ENCODE measurements at places on chromosomes 2 and 18.

- H3K36me3 ChIP-seq: no peaks in the 10 kb centered on the region
- H3K27ac ChIP-seq: no peak overlapping the region
- peaks cover 26% of the 10 kb centered on the region for H3K4me1 ChIP-seq
- no peaks in the 10 kb centered on the region for H3K27me3 ChIP-seq
Measured at GRCh38 chr2:32375228-32375892, 18.5 kb downstream of the BIRC6 start.

DNA sequence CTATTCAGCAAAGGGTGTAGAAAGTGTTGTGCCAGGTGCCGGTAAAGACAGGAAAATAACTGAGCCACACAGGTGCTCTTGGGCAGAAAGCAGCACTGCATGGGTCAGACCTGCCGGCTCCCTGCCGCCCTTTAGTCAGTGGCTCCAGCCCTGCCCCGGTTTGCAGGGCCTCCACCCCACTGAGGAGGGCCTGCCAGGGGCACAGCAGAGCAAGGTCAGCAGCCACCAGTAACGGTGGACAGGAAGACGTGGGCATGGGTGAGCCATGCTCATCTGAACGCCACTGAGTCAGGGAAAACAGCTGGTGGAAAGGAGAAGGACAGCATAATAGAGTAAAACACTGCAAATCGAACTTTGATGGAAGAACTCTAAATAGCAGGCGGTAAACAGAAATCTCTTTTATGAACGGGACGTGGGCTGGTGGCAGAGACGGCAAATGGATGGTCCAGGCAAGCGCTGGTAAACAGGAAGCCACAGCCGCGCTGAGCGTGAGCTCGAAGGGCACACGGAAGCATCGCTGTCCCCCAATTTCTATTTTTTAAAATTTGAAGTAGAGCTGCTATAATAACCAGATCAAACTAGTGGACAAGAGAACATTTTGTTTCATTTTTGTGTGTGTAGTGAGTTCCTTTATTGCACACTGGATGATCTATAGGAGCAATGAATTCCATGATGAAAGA is 141.8 kb upstream of the ALKAL2 start:
- H3K4me1 ChIP-seq: no peaks in the 10 kb centered on the region
- H3K4me3 ChIP-seq: no peak overlapping the region
- H3K27ac ChIP-seq: peak overlapping the region; percentile 11
- peaks cover 4% of the 10 kb centered on the region for H3K27me3 ChIP-seq

- no peaks in the 10 kb centered on the region for H3K27me3 ChIP-seq
- no peak overlapping the region for H3K4me3 ChIP-seq
- DNase-seq: no peak
Measured at GRCh38 chr2:229956491-229956890, 34.2 kb downstream of the FBXO36 start.

- H3K4me3 ChIP-seq: peak overlapping the region; percentile 55
- H3K27me3 ChIP-seq: peaks cover 7% of the 10 kb centered on the region
- no peak for DNase-seq
- peak overlapping the region; percentile 56 for H3K27ac ChIP-seq
Measured at GRCh38 chr2:133266041-133266925, 302.0 kb downstream of the NCKAP5 start.

DNA sequence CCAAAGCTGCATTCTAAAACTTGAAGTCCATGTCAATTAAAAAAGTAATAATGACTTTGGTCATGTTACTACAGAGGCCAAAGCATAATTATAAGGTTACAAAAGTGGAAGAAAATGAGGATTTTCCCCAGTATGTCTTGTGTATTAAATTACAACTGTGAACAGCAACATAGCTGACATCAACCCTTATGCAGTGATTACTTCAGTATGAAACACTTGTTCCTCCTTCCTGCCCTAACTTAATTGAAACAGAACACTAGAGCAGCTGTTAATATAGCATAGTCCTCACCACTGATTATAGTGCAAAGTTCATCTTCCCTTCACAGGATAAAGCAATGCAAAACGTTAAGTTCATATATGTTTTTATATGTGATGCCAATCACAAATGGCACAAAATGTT is 29.9 kb downstream of the EPB41L3 start:
- no peak for DNase-seq
- H3K27ac ChIP-seq: no peak overlapping the region
- peaks cover 20% of the 10 kb centered on the region for H3K4me1 ChIP-seq
- no peak overlapping the region for H3K4me3 ChIP-seq
- no peaks in the 10 kb centered on the region for H3K36me3 ChIP-seq

- no peak overlapping the region for H3K27ac ChIP-seq
- H3K4me3 ChIP-seq: no peak overlapping the region
- no peaks in the 10 kb centered on the region for H3K4me1 ChIP-seq
- DNase-seq: no peak
Measured at GRCh38 chr2:147595200-147595599, 249.6 kb upstream of the ACVR2A start.

GRCh38 chr2:119338826-119339561 is 27.6 kb downstream of the C2orf76 start:
- H3K4me1 ChIP-seq: peaks cover 5% of the 10 kb centered on the region
- H3K27me3 ChIP-seq: no peaks in the 10 kb centered on the region
- no peaks in the 10 kb centered on the region for H3K36me3 ChIP-seq
- H3K4me3 ChIP-seq: no peak overlapping the region
- no peak overlapping the region for H3K27ac ChIP-seq

DNA sequence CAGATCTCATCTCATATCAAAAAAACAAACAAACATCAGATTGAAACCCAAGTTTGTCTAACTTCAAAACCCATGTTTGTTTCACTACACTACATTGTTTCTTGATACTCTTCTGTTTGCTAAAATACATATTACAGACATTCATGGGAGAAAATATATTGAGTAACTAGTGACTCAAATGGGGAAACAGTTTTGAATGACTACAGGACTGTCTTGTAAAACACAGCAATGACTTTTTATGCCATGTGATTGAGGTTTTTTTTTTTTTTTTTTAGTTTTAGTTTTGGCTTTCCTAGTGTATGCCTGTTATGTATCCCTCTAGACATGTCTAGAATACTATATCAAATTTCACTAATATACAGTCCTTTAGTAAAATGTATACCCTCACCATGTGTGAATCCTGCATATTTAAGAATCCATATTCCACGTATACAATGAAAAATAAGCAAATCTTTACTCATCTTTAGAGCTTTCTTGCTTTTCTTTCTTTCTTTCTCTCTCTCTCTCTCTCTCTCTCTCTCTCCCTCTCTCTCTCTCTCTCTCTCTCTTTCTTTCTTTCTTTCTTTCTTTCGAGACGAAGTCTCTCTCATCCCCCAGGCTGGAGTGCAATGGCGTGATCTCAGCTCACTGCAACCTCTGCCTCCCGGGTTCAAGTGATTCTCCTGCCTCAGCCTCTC is 46.6 kb upstream of the SERTAD2 start:
- peaks cover 5% of the 10 kb centered on the region for H3K4me1 ChIP-seq
- H3K27ac ChIP-seq: no peak overlapping the region
- H3K4me3 ChIP-seq: no peak overlapping the region
- H3K36me3 ChIP-seq: no peaks in the 10 kb centered on the region

- H3K36me3 ChIP-seq: no peaks in the 10 kb centered on the region
- no peaks in the 10 kb centered on the region for H3K27me3 ChIP-seq
- no peak overlapping the region for H3K4me3 ChIP-seq
- DNase-seq: no peak
Measured at GRCh38 chr2:41941831-41942230, 106.0 kb upstream of the PKDCC start.

DNA sequence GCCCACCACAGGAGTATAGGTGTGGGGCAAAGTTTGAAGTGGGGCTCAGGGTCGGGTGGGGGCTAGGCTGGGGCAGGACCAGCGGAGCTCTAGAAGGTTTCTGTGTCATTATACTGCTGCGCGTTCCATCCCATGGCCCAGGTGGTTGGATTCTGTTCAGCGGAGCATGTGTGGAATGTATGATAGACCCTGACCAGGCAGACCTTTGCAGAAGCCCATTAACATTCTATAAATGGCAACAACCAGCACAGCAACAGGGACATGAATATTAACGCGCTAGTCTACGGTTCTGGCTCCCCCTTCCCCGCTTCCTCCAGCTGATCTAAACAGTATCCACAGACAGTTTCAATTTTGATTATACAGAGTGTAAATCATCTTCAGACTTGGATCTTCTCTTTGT is 4.1 kb upstream of the PRKCE start:
- no peak for DNase-seq
- H3K4me3 ChIP-seq: no peak overlapping the region
- no peak overlapping the region for H3K27ac ChIP-seq
- H3K4me1 ChIP-seq: peaks cover 12% of the 10 kb centered on the region

- H3K27ac ChIP-seq: peak overlapping the region; percentile 87
- no peaks in the 10 kb centered on the region for H3K27me3 ChIP-seq
- H3K4me3 ChIP-seq: peak overlapping the region; percentile 34
- peak; percentile 90 for DNase-seq
- H3K4me1 ChIP-seq: peaks cover 30% of the 10 kb centered on the region
Measured at GRCh38 chr18:74498712-74499627, 2.8 kb downstream of the CNDP2 start.

DNA sequence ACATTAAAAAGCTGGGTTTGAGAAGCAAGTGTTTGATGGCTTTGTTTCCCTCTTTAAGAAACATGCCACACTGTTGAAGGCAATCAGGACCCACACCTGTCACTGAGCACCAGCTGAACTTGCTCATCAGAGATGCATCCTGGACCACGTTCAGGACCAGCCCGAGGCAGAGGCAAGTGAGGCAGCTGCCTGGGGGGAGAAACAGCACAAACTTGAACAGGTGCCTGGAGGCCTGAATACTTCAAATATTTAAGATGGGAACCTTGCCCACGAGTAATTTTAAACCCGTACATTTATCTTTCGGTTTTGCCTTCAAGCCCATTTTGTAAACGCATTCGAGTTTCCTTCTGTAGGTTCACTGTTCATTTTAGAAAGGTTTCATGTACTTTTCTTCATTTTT is 421.3 kb downstream of the NYAP2 start:
- no peak overlapping the region for H3K4me3 ChIP-seq
- H3K27me3 ChIP-seq: no peaks in the 10 kb centered on the region
- H3K36me3 ChIP-seq: no peaks in the 10 kb centered on the region
- H3K4me1 ChIP-seq: no peaks in the 10 kb centered on the region

GRCh38 chr2:100234141-100234540 is 88.2 kb downstream of the LONRF2 start:
- H3K4me3 ChIP-seq: no peak overlapping the region
- DNase-seq: no peak
- no peaks in the 10 kb centered on the region for H3K27me3 ChIP-seq
- no peak overlapping the region for H3K27ac ChIP-seq
- no peaks in the 10 kb centered on the region for H3K36me3 ChIP-seq

- no peak overlapping the region for H3K27ac ChIP-seq
- H3K4me3 ChIP-seq: no peak overlapping the region
- DNase-seq: no peak
- H3K36me3 ChIP-seq: no peaks in the 10 kb centered on the region
Measured at GRCh38 chr2:173184031-173185004, 108.7 kb downstream of the MAP3K20 start.

DNA sequence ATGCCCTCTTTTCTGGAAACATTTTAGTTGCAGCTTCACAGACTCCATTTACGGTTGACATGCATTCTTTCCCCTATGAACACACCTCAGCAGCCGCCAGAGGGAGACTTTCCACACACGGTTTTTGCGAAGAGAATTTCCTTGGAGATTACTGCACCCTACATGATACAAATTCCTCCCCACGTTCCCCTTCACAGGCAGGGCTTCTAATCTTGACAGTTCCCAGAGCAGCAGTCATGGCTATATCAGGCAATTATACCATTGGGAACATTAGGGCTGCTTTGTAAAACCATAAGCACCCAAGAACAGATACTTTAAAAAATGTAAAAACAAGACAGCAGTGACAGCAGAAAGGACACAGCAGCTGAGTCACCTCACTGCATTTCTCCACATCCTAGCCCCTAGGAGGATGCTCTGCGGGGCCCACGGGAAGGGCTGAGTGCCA is 253.8 kb downstream of the TGIF1 start:
- no peaks in the 10 kb centered on the region for H3K4me1 ChIP-seq
- H3K27ac ChIP-seq: no peak overlapping the region
- H3K27me3 ChIP-seq: no peaks in the 10 kb centered on the region
- peak; percentile 70 for DNase-seq
- no peaks in the 10 kb centered on the region for H3K36me3 ChIP-seq

DNA sequence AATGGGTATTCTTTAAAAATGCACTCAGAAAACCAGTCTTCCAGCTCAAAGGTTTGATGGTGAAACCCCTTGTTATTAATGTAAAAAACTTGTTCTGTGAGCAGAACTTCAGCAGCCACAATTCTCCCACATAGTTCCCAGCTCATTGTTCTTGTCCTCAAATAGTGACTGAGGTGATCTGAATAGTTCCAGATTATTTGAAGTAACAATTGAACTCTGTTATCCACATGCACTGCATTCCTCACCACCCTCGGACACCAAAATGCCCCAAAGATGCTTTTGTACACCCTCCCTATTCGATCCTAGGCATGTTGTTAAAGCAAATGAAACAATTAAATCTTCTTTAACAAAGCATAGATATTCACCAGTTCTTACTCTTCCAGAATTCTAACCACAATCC is 2186.8 kb upstream of the CELF4 start:
- no peaks in the 10 kb centered on the region for H3K4me1 ChIP-seq
- H3K27me3 ChIP-seq: no peaks in the 10 kb centered on the region
- no peak overlapping the region for H3K4me3 ChIP-seq

DNA sequence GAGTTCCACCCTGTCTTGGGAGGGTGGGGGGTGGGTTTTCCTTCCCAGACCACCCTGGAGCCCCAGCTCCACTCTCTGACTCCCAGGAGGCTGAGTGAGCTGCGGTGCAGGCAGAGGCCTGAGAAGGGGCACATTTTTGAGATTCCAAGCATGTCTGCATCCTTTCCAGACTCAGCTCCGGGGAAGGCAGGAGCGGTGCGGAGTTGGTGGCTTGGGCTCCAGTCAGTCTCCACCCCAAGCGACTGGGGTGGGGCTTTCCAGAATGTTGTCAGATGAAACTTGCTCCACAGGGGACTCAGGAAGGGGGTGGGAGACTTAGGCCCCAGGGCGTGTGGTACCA is 44.2 kb upstream of the HS6ST1 start:
- H3K27me3 ChIP-seq: no peaks in the 10 kb centered on the region
- DNase-seq: peak; percentile 71
- H3K36me3 ChIP-seq: no peaks in the 10 kb centered on the region

DNA sequence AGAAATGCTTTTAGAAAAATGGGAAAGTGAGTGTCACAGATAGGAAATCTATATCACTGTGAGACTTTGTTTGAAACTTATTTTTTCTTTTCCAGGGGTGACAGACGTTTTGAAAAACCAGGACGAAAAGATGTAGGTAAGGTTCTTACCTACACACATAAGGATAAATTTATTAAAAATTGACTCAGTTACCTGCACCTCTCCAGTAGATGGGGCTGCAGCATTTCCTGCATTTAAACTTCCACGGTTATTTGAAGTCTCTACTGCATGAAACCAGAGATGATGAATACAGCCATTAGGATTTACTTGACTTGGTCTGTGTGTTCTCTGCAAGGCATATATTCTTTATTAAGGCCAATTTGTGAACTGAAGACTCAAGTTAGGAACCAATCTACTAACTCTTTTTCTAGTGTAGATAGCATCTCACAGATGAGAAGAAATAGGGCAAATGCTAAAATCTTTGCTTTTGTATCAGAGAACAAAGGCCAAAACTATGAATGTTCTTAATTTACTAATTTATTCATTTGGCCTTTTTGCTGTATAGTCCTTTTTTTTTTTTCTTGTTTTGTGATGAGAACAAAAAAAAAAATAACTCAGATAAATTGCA is 15.0 kb downstream of the KCNJ13 start:
- no peak for DNase-seq
- no peak overlapping the region for H3K27ac ChIP-seq
- H3K4me1 ChIP-seq: no peaks in the 10 kb centered on the region
- H3K27me3 ChIP-seq: no peaks in the 10 kb centered on the region
- peaks cover 82% of the 10 kb centered on the region for H3K36me3 ChIP-seq

All from upper lobe of right lung (tissue), 1 donor.